AG20443 (cell line): ENCODE measurements at places on chromosomes 7 and 10.

GRCh38 chr10:95785317-95785716 lies 29.4 kb downstream of the ENTPD1 start:
- DNase-seq, result no peak

DNA sequence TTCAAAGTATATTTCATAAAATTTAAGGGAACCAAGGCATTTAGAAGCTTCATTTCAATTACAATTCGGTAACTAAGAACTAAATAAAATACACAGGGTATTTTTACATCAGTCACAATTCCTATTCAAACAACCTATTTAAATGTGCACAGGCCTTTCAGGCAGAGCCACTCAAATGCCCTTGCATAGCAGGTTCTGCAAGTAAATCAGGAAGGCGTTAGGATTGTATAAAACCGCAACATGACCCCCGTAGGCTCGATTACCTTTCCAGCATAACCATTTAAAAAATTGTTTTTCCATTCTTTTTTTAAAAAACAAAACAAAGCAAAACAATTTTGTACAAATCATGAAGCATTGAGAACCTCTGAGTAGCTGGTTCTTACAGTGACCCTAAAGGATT lies 289.9 kb upstream of the SP8 start:
- no peak for DNase-seq

DNA sequence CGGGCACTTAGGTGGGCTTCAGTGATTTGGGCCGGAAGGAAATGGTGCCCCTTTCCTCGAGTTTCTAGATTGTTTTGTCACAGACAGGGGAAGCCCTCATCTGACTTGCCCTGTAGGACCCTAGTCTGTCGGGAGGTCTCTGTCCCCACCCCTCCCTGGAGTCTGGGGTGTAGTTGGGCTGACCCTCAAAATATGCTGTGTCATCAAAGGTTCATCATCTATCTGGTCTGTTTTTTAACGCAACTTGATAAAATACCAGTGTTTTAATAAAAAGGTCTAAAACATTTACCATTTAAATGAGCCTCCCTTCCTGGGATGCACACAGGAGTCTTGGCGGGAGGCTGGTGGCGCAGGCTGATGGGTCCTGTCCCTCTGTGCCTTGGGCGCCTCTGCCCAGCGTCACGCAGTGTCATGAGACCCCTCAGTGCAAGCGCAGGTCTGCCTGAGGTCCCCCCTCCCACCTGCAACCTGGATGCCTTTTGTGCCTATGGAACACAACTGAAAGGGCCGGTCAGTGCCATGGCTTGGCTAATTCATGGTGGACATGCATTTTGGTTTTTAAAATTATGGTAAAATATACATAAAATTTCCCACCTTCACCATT lies 146.4 kb downstream of the MGMT start:
- no peak for DNase-seq

DNA sequence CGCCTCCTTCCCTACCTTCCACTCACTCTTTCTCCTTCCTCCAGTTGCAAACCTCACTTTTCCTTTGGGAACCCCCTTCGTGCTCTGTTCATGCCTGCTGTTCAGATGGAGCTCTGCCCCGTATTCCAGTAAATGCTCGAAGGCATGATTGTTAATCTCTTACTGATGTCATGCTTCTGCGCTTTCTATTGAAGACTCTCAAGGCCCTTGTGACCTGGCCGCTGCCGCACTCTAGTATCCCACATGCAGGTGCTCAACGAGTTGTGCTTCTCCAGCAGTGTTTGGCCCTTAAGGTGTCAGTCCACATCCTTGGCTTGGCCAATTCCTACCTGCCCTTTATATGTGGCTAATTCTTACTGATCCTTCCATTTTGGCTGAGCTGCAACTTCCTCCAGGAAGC lies 158.6 kb downstream of the ADAM12 start:
- DNase-seq, result no peak

DNA sequence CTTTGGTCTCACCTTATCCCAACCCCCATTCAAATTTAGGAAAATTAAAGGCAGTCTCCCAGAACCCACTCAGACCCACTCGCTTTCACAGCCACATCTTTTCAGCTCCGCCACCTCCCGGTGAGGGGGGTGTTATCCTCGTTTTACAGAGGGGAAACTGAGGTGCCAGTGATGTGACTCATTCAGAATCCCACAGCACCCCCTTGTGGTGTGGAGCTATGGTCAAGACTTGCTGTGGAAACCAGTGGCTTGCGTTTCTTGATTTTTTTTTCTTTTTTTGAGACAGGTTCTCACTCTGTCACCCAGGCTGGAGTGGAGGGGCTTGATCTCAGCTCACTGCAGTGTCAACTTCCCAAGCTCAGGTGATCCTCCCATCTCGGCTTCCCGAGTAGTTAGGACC lies 27.6 kb downstream of the SLC35G1 start:
- no peak for DNase-seq

DNA sequence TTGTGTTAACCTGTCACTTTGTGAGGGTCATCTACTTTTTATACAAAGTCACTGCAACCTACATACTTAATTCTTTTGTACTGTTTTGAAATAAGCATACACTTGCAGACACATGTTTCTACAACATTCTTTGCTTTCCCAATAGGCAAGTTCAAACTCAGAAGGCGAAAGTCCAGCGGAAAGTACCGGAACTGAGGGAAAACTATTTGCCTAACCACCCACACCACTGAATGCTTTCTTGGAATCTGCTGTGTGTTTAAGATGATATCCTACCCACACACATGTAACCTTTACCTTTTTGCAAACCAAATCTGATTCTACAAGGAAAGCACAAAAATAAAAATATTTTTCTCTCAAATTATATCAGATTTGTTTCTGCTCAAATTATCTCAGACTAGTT lies 139.4 kb upstream of the AGR3 start:
- DNase-seq, result peak; percentile 56

- DNase-seq, result no peak
Observed at GRCh38 chr7:159125104-159125954, 19.3 kb downstream of the VIPR2 start.

DNA sequence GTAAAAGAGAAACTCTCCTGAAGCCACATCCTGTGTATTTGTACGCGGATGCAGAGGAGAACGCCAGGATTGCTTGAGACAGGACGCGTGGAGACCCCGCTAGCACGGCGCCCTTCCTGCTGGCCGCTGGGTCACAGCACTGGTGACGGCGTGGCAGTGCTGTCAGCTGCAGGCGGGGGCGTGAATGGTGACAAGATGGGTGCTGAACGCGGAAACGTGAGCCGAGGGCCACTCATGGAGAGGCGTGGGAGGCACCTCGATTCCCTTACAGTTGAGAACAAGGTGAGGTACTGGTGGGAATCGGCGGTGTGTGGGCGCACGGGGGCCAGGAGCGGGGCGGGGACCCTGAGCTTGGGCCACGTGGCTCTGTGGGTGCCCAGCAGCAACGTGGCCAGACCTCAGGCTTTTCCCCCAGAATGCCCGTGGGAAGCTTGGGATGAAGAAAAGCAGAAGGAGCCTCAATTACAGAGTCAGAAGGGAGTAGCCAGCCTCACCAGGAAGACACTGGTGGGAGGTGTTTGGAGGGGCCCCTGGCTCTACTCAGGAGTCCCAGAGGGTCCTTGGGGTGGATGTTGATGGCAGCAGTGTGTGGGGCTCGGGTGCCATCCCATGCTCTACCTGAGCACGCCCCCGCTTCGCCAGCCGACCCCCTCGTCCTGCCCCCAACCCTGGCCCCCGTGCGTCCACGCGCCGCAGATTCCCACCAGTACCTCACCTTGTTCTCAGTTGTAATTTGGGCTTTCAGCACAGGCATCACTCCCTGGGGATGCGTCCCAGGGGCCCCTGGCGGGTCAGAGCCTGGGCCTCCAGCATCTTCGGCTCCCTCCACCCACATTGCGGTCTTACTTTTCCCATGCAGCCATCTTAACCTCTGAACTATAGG lies 208.4 kb upstream of the TCERG1L start:
- no peak for DNase-seq

DNA sequence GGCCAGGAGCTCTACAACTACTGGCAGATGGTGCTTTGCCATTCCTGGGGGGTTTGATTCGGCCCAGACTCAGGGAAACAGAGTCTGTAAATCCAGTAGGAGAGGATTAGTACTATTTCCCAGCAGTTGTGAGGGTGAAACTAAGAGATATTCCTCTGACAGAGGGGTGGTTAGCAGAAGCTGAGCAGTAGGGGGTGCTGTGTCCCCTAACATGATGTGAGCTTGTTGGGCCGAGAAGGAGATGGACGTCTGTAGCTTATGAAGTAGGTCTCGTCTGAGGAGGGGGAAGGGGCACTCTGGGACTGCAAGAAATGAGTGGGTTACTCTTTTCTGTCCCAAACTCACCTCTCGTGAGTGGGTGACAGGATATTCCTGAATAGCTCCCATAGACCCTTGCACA lies 179.2 kb upstream of the MBL2 start:
- DNase-seq, result no peak

DNA sequence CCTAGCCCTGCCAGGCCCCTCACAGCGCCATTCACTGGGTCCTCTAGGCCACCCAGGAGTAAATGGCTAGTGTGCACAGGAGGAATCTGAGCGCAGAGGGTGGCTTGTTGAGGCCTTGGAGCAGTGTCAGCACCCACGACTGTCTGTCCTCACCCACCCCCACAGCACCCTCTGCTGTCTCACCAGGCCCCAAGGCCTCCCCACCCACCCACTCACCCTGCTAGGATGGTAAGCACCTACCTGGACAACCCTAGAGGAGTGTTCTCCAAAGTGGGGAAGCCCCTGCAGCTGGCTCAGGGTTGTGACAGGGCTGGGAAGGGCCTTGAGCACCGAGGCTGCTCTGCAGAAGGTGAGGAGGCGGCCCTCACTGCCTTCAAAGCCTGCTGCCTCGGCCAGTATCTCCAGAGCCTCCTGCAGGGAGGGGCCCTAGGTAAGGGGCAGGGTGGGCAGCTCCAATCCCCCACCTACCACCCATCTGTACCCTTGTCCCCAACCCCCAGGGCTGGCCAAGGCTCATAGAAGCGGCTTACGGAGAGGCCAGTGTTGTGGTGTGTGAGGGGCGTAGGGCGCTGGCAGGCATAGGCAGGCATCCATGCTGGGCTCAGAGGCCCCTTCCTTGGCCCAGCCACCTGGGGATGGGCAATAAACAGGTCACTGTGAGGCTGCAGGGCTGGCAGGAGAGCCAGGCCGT lies 2.9 kb downstream of the POLM start:
- no peak for DNase-seq

DNA sequence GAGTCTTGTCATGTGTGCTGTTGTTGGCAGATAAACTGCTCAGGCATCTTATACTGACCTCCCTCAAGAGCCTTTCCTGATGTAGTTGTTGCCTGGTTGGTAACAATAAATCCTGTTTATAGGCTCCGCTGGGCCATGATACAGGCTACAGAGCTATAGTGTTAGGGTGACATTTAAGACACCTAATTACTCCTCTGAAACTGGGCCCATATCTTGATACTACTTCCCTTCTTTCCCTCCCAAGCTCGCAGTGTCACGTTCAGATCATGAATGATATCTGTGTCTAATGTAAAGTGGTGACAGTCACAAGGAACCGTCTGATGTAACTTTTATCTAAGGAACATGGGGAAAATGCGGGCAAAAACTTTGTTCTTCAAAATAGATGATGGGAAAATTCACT lies 35.4 kb downstream of the CROT start:
- no peak for DNase-seq

GRCh38 chr10:102752266-102752930 lies 8.7 kb downstream of the WBP1L start:
- DNase-seq, result peak; percentile 85
